Activated T-cell treated with anti-CD3 and anti-CD28 coated beads, Interleukin-2, amount 50 U/mL, for 48 hours (primary cell): ENCODE measurements at places on chromosomes 3 and 15.

GRCh38 chr3:60081381-60082095, 1031.7 kb upstream of the CFAP20DC start:
- no peak for DNase-seq

DNA sequence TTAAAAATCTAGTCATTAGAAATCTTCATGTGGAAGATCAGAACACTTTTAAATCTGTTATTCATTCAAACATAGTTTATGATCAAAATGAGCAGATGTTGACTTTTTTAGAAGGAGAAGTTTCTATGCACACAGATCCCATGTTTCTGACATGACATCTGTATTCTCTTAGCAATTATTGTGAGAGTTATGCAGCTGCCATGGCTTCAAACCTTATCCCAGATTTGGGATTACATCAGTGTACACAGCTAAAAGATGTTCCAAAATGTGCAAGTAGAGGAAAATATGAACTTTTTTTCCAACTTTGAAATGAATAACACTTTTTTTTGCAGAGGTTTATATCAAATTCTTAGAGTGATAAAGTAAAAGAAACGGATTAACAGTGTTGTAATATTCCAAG, 1166.9 kb downstream of the ZPLD1 start:
- no peak for DNase-seq

DNA sequence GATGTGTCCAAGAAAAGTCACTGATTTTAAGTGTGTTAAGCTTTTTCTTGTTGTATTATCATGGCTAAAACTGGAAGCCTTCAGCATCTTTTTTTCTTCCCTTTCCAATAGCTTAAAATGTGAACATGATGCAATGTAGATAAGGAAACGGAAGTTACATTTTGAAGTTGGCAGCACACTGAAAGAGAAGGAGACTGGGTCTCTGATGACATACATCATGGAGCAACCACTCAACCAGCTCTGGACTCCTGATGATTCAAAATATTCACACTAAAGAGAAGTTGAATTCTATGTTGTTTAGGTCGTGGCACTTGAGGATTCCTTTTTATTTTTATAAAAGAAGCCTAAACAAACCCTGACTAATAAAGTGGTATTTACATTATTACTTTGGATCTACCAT, 488.3 kb upstream of the ALCAM start:
- DNase-seq = no peak

DNA sequence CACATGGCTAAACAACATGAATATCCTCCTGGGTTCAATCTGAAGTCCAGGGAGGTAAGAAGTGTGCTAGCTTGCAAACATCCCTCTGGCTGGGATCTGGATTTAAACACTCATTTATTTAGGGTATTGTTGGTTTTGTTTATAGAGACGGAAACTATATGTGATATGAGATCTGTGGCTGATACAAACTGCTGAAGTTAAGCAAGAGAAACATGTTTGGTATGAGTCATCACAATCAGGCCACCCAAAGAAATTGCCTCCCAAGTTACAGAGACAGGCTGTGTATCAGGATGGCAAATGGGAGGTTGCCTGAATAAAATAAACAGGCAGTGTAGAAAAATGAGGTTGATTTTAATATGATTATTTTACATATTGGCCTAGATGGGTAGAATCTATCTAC, 562.1 kb downstream of the IGSF11 start:
- no peak for DNase-seq

- no peak for DNase-seq
These were observed 35.5 kb downstream of the NECTIN3 start for GRCh38 chr3:111106993-111107661.

- DNase-seq = no peak
These were observed 28.9 kb downstream of the PDE8A start for GRCh38 chr15:85010386-85011159.

DNA sequence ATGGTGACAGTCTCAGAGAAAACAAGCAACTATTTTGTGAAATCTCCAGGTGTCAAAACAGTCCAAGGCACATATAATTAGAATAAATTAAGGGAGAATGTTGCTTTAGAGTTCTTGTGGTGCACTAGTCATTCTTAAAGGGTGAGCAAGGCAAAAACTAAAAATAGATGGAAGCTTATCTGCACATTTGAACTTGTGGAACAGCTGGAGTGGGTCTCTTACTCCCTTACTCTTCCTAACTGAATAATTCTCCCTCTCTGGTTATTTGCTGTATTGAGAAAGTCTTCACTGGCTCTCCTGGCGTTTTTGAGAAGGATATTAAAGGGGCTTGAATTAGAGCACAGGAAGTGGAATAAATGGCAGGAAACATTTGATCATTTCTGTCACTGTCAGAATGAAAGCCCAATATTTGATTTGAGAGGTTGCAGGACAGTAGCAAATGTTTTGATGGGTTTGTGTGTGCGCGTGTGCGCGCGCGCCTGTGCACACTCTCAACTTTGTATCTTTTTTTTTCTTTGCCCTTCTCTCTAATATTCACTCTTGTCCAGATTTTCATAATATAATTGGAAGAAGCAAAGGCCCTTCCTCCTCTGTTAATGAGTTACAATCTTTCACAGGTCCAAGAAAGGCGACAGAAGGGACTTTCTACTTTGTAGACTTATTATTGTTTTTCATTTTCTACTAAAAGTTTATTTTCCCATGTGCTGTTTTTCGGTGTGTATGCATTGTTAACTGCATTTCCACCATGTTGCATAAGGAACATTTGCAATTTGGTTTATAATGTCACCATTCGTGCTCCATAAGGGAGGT, 40.9 kb downstream of the AKAP13 start:
- DNase-seq = no peak

DNA sequence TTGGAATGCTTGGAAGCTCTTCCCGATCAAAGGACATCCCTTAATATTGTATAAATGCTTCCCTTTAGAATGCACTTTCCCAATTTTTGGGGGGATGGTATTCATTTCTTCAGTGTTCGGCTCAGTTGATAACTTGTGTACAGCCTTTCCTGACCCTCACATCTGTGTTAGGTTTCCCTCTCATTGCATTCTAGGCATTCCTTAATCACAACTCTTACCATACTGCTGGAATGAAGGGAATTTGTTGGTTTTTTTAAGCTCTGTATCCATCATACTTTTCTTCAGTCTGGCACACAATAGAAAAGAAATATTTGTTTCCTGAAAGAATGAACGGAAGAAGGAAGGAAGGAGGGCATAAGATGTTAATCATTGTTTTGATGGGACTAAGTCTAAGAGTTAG, 119.5 kb downstream of the CHST2 start:
- no peak for DNase-seq

DNA sequence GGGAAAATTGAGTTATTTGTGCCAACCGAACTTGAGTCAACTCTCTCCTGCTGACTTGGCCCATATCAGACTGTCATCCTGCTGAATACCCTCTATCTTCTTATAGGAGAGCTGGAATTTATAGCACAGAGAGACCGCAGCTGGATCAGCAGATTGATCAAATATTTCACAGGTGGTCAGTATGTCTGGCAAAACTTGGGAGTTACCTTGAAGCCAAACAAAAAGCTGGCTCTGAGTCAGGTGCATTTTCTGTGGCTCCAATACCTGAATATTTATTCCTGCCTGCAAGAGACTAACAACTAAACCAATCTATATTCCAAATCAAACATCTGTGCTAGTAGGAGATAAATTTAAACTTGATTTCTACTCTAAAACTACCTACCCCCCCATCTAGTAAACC, 752.1 kb upstream of the ALCAM start:
- no peak for DNase-seq

- DNase-seq = no peak
These were observed 13.0 kb upstream of the TF start for GRCh38 chr3:133733226-133733625.

DNA sequence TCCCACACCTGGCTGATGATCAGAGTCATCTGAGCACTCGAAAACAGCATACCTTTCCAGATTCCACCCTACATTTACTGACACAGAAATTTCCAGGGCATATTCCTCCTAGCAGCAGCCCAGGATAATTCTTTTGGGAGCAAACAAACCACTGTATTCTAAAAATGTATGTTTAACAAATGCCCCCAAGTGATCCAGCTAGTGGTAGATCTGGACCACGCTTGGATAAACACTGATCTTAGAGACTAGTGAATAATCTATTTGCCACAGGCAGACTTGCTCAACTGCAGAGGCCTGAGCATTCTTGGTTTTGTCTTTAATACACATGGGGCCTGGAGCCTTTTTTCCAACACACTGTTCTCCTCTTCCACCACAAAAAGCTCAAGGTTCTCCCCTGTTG, 89.6 kb downstream of the TM4SF4 start:
- DNase-seq = no peak

DNA sequence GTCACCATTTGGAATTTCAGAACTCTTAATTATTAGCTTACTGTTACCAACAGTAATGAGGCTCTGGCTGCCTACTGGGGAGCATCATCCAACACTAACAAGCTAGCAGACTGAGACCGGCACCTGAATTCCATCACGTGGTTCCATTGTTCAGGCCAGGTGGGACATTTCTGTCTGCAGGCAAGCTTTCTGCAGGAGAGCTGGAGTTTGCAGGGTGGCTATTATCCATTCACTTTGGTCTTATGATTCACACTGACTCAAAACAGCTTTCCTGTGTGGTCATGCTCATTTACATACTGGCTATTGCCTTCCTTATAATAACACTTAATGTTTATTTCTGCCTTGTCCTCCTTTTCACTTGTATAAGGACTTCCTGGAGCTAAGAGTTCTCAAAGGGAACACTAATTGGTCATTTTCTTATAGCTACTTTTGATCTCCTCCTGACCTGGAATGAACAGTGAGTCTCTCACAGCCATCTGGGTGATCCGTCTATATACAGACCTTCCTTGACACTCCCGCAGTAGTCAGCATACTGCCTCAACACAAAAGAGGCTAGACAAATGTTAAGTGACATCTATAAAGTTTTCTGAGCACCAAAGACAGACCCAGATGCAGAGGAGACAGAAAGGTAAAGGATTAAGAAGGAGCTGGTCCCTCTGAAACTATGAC, 695.4 kb downstream of the FHIT start:
- DNase-seq = no peak

- DNase-seq = no peak
These were observed 511.3 kb downstream of the FGF12 start for GRCh38 chr3:192216067-192216466.

GRCh38 chr3:129938140-129938930, 36.2 kb upstream of the TRH start:
- DNase-seq = no peak

DNA sequence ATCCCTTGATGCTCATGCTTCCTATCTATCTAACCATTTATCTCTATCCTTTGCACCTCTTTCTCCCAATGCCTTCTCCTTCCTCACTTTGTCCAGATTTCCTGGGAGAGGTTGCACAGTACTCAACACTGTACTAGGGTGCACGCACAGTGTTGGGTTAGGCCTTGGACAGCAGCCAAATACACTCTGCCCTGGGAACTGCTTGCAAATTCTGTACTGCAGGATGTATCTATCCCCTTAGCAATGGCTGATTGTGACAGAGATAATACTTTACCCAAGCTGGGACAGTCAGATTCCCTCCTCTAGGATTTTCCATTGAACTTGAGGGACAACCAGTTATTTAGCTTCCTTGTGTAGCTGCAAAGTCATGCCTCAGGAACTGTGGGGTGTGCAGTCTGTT, 113.3 kb downstream of the IL20RB start:
- DNase-seq = no peak
